ENCODE measurements at places on chromosomes 3 and 15. TPM values are rescaled to one million over a fixed set of nuclear protein-coding genes. Genes with fewer than 3 reads are reported as not detected.

- no peak overlapping the region for H3K27ac ChIP-seq
- H3K36me3 ChIP-seq, result peaks cover 2% of the 10 kb centered on the region
- H3K4me3 ChIP-seq, result no peak overlapping the region
Measured at GRCh38 chr3:102006812-102007485, 157.6 kb downstream of the NFKBIZ start.

DNA sequence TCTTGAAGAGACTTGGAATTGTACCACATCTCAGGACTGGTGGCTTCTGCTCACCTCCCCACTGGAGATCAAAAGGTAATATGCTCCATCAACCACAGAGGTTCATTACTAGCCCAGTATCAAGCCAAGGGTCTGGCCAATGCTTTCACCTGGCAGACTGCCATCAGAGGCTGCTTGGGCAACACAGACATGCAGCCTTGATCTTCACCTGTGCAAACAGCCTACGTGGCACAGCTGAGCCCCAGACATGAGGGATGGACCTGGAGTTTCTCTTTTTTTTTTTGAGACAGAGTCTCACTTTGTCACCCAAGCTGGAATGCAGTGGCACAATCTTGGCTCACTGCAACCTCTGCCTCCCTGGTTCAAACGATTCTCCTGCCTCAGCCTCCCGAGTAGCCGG, 105.6 kb upstream of the HES1 start:
- H3K4me3 ChIP-seq, result no peak overlapping the region
- no peak for DNase-seq
- peaks cover 24% of the 10 kb centered on the region for H3K27me3 ChIP-seq
- no peaks in the 10 kb centered on the region for H3K36me3 ChIP-seq
- H3K4me1 ChIP-seq, result no peaks in the 10 kb centered on the region

GRCh38 chr3:117010318-117010717, 300.7 kb downstream of the TUSC7 start:
- H3K27me3 ChIP-seq, result no peaks in the 10 kb centered on the region
- no peak overlapping the region for H3K27ac ChIP-seq
- no peaks in the 10 kb centered on the region for H3K36me3 ChIP-seq
- no peaks in the 10 kb centered on the region for H3K4me1 ChIP-seq
- DNase-seq, result no peak

DNA sequence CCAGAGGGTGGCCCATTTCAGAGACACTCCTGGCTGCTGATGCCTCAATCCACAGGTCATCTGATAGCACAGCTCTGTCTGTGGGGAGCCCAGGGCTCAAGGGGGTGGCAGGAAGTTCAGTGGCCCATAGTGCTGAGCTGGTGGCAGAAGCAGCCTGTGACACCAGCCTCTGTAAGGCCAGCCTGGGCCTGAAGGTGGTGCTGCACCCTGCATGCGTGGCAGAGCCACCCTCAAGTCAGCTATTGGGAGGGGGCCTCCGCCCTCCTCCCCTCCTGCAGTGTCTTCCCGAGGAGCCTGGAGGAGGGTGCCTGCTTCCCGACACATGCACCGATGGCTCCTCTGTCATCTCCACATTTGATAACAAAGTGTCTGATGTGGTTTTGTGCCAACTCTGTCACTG, 3.0 kb downstream of the PLA1A start:
- no peak overlapping the region for H3K27ac ChIP-seq
- H3K36me3 ChIP-seq, result no peaks in the 10 kb centered on the region
- H3K4me1 ChIP-seq, result peaks cover 40% of the 10 kb centered on the region
- H3K27me3 ChIP-seq, result no peaks in the 10 kb centered on the region
- DNase-seq, result peak; percentile 63
- H3K4me3 ChIP-seq, result no peak overlapping the region

Gene GPR149
- total RNA-seq, result not detected

GRCh38 chr15:25508369-25509002, 69.7 kb upstream of the UBE3A start:
- H3K4me1 ChIP-seq, result no peaks in the 10 kb centered on the region
- H3K27ac ChIP-seq, result no peak overlapping the region
- H3K4me3 ChIP-seq, result no peak overlapping the region
- H3K27me3 ChIP-seq, result no peaks in the 10 kb centered on the region
- DNase-seq, result no peak

DNA sequence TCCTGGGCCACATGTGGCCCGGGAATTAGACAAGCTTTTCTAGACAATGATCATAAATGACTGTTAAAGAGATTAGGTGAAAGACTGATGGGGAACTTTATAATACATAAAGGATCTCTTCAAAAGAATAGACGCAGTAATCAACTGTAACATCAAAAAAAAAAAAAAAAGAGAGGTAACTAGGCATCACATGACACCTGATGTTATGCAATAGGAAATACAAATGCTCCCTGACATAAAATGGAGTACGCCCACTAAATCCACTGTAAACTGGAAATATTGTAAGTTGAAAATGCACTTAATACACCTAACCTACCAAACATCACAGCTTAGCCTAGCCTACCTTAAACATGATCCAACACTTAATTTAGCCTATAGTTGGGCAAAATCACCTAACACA, 27.2 kb downstream of the GSK3B start:
- DNase-seq, result no peak
- H3K4me1 ChIP-seq, result peaks cover 3% of the 10 kb centered on the region
- no peak overlapping the region for H3K4me3 ChIP-seq
- no peaks in the 10 kb centered on the region for H3K27me3 ChIP-seq
- H3K27ac ChIP-seq, result no peak overlapping the region
- H3K36me3 ChIP-seq, result peaks cover 23% of the 10 kb centered on the region

DNA sequence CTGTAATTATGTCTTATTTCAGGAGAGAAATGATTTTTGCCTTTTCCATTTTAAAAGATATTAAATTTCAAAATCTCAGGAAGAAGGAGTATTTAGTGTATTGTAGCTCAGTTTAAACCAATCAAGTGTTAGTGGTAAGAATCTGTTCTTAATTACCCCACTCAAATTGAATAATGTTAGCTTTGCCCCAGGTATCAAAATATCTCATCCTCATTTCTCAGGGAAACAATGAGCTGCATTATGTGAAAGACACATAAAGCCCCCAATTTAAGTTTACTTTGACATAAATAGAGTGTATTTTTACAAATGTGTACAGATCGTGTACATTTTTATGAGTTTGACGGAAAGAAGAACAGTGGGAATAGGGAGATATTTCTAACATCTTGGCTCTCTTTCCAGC, 317.4 kb upstream of the RARB start:
- no peaks in the 10 kb centered on the region for H3K27me3 ChIP-seq
- no peak for DNase-seq
- no peaks in the 10 kb centered on the region for H3K4me1 ChIP-seq
- H3K27ac ChIP-seq, result no peak overlapping the region

Measured in activated CD8-positive, alpha-beta memory T cell treated with anti-CD3 and anti-CD28 coated beads, Interleukin-2, amount 10 ng/mL, durations not matched to agents 7 days and 5 days (primary cell).